ENCODE measurements at places on chromosomes 2 and 18.

DNA sequence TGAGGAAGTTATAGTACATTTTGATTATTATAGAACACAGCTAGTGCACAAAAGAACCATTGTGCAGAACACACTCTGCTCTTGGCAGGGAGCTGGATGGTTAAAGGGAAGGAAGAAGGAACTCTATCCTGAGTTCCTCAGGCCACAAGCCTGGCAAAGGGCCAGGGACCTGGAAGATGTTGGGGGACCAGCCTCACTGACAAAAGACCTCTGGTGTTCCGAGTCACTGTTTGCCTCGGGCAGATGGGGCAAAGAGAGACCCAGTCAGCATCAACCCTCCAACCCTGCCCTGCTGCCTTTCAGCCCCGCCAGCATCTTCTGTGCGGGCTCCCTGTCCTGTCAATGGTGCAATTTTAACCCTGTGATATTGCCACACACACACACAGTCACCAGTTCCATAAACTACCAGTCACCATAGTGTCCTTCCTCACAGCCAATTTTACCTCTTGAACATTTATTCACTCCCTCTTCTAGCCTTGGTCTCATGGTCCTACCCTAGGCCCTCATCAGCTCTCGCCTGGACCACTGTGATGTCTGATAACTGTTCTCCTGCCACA is 21.9 kb downstream of the NEMP2 start:
- DNase-seq: no peak

DNA sequence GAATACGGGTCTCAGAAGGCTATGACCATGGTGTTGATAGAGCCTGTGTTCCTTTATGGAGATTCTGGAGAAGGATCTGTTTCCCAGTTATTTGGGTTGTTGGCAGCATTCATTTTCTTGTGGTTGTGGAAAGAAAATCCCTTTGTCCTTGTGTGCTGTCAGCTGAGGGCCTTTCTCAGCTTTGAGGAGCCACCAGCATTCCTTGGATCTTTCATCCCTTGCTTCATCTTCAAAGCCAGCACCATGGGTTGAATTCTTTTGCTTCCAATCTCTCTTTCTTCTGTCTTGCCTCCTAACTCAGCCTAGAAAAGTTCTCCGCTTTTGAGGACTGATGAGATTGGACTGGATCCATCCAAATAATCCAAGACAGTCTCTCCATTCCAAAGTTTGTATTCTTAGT is 103.2 kb upstream of the MMADHC start:
- DNase-seq: no peak

DNA sequence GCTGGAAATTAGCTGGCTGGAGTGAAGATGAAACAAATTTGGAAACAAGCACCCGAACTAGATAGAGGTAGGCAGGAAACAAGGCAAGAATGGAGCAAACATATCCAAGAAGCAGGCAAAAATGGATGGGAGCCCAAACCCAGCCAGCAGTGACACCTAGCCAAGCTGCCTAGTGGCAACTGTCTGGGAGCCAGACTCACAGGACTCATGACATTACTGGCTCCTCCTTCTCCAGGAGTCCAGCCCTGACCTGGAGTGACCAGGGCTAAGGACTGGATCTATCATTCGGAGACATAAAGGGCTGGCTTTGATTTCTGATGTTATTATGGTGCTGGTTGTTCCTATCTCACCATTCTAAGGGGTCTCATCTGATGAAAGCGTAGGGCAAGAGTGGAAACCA is 21.3 kb upstream of the ALK start:
- DNase-seq: no peak

GRCh38 chr18:59846814-59847490 is 52.8 kb upstream of the PMAIP1 start:
- no peak for DNase-seq

GRCh38 chr18:73715210-73715670 is 432.4 kb downstream of the FBXO15 start:
- DNase-seq: no peak

GRCh38 chr18:78738076-78738690 is 241.4 kb upstream of the SALL3 start:
- no peak for DNase-seq

GRCh38 chr2:76427452-76427851 is 716.7 kb upstream of the GCFC2 start:
- DNase-seq: no peak

GRCh38 chr18:3652380-3653262 is 202.6 kb downstream of the TGIF1 start:
- peak; percentile 33 for DNase-seq

DNA sequence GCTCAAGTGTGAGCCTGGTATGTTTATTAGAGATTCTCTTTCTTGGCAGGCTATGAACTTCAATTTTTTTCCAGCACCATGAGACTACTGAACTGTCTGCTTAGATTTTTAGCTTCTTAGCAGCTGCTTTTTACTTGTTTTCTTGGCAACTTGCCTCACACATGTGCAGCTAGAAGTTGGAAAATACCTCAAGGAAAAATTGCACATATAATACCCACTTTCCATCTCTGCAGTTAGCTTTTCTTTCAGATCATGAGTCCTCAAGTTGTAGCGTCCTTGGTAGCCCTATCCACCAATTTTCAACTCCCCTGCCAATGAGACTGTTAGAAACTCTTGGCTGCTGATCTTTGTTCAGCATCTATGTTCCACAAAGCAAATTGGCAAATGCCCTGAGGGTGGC is 302.1 kb downstream of the HRH4 start:
- DNase-seq: no peak

- no peak for DNase-seq
Measured at GRCh38 chr2:102081606-102082005, 60.9 kb upstream of the IL1R1 start.

GRCh38 chr2:60992985-60993392 is 24.5 kb upstream of the PEX13 start:
- no peak for DNase-seq

DNA sequence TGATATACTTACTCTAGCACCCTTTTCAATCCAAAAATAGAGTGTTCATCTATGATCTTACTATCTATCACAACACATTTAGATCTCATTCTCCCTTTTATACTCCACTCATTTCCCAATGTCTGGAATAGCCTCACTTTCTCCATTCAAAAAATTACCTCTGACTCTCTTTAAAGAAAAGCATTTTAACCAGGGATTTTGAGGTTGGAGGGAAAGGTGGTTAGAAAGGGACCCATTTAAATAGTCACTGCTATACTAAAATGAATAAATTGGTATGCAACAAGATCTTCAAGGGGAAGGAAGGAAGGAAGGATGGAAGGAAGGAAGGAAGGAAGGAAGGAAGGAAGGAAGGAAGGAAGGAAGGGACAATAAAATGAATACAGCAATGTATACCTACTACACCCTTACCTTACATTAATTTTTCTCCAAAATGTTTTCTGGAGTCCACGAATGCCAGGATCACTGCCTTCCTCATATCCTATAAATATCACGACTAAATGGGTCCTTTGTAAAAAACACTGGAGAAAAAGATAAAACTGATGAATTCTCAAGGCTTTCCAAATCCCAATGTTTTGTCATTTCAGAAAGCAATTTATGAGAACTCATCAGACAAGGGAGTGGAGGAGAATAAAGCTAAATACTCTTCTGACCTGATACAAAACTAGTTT is 202.7 kb downstream of the ZEB2 start:
- no peak for DNase-seq

DNA sequence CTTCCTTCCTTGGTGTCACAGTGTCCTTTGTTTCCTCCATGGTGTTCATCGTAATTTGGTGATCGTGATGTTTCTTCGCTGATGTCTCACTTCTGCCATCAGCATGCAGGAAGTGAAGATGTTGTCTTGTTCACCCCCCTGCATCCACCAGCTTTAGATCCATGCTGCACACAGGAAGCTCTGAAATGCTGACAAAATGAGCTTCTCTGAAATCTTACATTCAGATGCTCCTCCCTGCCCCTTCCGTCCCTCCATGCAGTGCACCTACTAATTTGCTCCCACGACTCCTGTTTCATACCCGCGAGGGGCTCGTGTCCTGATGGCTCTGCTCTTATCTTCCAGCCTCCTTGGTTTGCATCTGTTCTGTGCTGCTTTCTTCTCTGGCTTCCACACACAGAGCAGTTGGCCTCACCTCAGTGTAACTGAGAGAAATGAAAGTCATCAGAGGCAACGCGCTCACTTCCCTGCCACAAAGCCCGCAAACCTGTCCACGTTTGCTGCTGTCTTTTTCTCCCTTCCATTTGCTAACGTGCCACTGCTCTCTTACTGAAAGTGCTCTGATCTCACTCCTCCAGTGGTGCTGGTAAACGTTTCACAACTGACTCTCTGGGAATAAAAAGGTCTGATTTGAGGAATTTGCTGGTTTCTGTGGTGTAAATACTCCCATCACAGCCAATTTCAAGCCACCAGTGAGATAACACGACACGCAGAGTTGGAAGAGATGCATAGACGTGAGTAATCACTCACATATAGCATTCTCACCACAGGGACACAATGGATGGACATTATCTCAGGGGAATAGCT is 41.0 kb upstream of the MGAT4A start:
- DNase-seq: no peak

DNA sequence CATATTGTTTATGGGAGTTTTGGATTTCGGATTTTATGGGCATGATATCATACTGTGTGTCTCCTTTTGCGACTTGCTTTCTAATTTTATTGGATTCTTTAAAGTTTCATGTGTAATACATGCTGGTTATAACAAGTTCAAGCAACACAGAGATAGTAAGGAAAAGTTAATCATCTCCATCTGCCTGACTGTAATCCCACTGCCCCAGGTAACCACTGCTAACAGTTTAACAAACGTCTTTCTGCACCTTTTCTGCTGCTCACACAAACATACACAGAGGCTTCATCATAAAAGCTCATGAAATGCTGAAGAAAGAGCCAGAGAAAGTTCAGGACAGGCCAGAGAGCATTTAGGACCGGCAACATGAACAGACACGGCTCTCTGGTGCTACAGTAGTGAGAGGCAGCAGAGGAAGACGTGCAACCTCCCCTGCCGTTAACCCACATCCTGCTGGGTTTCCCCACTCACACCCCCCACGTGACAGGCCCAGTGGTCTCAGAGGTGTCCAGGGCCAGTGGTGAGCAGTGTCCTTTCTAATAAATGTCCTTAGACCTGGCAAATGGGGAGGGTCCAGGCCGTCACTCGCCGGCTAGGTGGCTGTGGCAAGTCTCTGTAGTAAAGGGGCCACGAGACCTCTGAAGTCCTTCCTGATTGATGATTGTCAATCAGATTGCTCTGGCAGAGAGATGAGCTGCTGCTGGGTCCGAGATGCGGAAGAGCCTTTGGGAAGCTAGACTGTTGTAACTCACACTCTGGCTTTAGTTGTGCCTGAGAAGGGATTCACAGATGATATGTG is 43.0 kb upstream of the SLC1A4 start:
- peak; percentile 26 for DNase-seq

DNA sequence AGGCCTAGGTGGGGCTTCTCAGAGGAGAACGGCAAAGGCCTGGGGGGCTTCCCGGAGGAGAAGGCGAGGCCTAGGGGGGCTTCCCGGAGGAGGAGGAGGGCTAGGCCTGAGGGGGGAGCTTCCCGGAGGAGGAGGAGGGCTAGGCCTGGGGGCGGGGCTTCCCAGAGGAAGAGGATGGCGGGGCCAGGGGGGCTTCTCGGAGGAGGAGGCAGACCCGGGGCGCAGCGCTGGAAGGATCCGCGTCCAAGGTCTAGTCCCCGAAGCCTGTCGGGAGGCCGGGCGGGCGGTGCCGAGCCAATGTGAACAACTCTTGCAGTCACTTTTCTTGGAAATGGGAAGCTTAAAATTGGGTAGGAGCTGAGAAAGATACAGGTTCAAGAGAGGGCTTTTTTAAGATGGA is 30.0 kb upstream of the TUBA3D start:
- DNase-seq: no peak

- no peak for DNase-seq
Measured at GRCh38 chr18:76234676-76235060, 260.4 kb downstream of the ZNF516 start.

DNA sequence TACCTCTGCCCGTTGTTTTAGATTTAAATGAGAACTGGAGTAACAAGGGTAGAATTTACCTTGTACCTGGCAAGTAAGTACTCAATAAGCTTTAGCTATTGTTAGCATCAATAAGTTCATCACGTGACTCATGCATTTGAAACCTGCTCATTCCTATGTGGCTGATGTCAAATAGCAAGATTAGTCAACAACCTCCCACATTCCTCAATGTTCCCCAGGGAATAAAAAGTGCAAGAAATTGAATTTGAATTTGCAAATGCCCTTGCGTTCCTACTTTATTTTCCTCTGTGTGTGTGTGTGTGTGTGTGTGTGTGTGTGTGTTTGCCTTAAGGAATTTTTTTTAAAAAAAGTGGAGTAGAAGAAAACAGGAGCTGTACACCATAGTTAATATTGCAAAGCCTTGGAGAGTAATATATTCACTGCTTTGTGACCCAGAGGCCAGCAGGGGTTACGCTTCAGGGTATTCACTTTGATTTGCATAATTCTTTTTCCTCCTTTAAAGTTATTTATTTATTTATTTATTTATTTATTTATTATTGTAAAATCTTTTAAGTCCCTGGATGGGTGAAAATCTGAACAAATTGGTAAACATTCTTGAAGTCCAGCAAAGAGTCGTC is 43.9 kb upstream of the DNAH7 start:
- no peak for DNase-seq

DNA sequence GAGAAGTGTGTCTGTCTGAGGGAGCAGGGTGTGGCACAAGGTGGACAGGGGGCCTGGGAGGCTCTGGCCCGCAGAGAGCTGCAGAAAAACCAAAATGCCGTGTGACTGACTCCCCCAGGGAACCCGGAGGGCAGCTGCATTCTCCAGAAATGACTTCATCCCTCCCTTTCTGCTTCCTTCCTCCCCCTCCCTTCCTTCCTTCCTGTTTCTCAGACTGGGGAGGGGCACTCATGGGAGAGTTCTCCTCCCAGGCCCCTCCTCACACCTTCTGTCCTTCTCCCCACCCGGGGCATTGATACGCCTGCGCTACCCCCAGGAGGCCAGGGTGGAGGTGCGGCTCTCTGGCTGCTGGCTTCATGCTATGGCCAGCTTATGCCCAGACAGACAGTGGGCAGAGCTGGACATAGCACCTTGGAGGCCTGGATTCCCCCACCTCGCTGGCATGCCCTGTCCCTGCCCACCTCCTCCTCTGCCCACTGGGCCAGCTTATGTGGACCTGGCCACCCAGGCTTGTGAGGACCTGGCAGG is 8.2 kb upstream of the GPR17 start:
- DNase-seq: no peak

DNA sequence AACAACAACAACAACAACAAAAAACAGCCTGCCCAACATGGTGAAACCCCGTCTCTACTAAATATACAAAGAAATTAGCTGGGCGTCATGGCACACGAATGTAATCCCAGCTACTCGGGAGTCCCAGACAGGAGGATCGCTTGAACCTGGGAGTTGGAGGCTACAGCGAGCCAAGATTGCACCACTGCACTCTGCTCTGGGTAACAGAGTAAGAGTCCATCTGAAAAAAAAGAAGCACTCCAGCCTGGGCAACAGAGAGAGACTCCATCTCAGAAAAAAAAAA is 344.1 kb upstream of the PLGLB2 start:
- DNase-seq: no peak
